Dermis blood vessel endothelial cell (primary cell): ENCODE measurements at places on chromosomes 1 and 21.

DNA sequence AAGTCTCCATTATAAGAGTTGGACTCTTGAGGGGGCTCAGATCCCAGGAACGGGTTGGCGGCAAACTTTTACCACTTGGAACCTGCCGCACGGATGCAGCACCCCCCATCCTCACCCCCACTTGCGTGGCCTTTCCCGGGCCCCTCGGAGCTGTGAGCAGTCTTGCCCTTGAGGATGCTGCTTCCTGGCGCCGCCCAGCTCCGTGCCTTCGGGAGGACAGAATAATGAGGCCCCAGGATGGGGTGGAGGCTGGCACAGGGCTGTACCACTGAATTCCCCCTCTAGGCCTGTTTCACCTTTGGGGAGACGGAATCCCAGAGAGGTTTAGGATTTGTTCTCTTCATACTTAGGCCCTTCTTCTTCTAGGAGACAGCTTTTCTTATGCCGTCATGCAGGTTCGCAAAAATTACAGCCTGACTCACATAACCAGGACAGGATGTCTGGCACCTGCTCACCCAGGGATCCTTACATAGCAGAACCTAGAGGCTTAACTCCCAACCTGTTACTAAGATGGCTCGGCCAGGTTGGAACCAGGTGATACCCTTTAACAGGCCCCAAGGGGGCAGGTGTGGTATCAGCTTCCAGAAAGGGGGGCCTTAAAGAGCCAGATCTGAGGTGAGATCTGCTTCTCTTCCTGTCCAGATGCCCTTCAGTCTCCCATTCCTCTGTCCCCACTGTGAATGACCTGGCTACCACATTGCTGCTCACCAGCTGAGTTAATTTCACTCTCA lies 1.5 kb downstream of the TRNP1 start:
- no peak for DNase-seq

- DNase-seq, result no peak
Measured at GRCh38 chr1:112344754-112345423, 51.1 kb upstream of the CTTNBP2NL start.

DNA sequence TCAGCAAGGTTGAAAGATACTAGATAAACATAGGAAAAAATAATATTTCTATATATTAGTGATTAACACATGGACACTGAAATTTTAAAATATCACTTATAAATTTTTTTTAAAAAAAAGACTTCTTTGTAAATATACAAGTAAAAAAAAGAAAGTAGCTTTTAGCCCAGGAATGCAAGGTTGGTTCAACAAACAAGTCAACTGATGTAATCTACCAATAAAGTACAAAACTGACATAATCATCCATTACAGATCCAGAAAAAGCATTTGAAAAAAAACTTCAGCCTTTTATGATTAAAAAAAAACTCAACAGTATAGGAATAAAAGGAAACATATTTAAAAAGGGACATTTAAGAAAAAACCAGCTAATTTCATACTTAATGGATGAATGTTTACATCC lies 48.4 kb downstream of the TRMT1L start:
- peak; percentile 13 for DNase-seq

GRCh38 chr1:49995734-49996133 lies 28.0 kb downstream of the AGBL4 start:
- no peak for DNase-seq

- DNase-seq, result no peak
Measured at GRCh38 chr1:56626546-56626945, 18.6 kb upstream of the PRKAA2 start.

- no peak for DNase-seq
Measured at GRCh38 chr1:52059321-52059720, 3.2 kb downstream of the BTF3L4 start.

GRCh38 chr1:194829492-194829891 lies 1643.1 kb upstream of the B3GALT2 start:
- no peak for DNase-seq

- no peak for DNase-seq
Measured at GRCh38 chr1:58748666-58749065, 35.2 kb downstream of the JUN start.

- DNase-seq, result no peak
Measured at GRCh38 chr1:225470211-225471108, 42.6 kb upstream of the LBR start.

DNA sequence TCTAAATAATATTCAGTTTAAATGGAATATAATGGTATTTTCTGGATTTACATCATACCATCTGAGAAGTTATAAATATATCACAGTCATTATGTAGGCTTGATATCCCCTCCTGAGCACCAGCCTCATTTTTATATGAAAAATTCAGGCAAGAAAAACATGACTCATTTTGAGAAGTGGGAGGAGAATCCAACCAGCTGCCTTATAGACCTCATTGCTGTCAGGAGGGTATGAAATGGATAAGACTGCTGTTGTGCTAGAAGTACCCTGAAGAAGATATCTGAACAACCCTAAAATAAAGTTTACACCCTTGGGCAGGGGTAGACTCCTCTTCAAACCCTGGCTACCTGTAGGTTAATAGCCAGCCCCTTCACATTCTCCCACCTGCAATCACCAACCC lies 8.8 kb downstream of the GIPC2 start:
- DNase-seq, result peak; percentile 36

- no peak for DNase-seq
Measured at GRCh38 chr1:68485431-68486022, 11.4 kb downstream of the DEPDC1 start.

GRCh38 chr1:86951430-86951829 lies 37.0 kb downstream of the HS2ST1 start:
- DNase-seq, result no peak

GRCh38 chr21:35737899-35738346 lies 322.4 kb downstream of the SETD4 start:
- DNase-seq, result no peak

- DNase-seq, result no peak
Measured at GRCh38 chr1:181768211-181768929, 285.1 kb downstream of the CACNA1E start.

GRCh38 chr1:25505656-25506385 lies 37.6 kb upstream of the LDLRAP1 start:
- DNase-seq, result no peak

DNA sequence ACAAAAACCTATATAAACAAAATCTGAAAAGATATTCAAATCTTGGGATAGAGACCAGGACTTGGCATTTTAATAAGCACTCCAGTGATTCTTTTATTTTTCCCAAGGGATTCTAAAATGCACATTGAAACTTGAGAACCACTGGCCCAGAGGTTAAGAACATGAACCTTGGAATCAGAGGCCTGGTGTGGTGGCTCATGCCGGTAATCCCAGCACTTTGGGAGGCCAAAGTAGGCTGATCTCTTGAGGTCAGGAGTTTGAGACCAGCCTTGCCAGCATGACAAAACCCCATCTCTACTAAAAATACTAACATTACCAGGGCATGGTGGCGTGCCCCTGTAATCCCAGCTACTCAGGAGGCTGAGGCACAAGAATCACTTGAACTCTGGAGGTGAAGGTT lies 12.9 kb upstream of the CEP85 start:
- DNase-seq, result no peak

- peak; percentile 85 for DNase-seq
Measured at GRCh38 chr1:43853161-43853921, 80.3 kb upstream of the ARTN start.

DNA sequence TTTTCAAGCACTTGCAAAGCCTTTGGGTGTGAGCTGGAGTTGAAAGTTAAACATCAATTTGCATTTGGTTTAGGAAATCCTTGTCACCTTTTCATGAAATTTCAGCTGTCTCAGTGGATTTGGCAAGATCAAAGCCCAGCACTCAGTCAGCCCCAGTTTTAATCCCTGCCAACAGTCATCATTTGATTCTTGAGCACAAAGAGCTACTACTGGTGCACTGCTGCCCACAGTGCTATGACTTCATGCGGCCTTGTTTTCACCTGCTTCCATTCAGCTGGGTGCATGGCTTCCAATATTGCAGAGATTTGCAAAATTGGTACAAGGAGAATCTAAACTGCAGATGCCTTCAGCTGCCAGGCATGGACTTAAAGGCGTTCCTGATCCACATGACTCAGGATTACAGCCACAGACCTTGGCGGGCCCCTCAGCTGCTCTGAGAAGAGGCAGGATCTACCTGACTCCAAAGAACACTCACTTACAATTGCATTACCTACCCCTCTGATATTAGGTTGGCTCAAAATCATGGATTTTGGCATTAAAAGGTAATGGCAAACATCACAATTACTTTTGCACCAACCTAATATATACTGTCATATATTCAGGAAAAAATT lies 259.1 kb downstream of the DSCAM start:
- no peak for DNase-seq

- peak; percentile 54 for DNase-seq
Measured at GRCh38 chr1:7539769-7540175, 231.3 kb upstream of the VAMP3 start.

GRCh38 chr1:91885213-91885715 lies 687 bp downstream of the TGFBR3 start:
- DNase-seq, result peak; percentile 43
